Activated T-cell treated with anti-CD3 and anti-CD28 coated beads for 4 hours (primary cell): ENCODE measurements at places on chromosomes 2 and 18.

DNA sequence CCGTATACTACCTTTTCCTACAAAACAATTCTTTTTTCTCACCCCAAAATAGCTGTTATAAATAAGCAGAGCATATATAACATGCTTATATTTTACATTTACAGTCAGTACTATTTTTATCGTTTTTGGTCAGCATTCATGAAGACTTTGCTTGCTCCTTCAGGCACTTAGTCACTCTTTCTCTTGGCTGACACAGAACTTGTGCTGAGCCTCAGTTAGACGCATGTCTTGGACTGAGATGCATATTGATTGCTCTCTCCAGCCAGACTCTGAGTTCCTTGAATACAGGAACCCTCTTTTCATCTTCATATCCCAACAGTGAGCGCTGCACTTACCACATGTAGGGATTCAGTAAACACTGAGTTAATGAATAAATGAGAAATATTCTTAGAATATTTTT is 158.3 kb downstream of the RTN4 start:
- no peak for DNase-seq

DNA sequence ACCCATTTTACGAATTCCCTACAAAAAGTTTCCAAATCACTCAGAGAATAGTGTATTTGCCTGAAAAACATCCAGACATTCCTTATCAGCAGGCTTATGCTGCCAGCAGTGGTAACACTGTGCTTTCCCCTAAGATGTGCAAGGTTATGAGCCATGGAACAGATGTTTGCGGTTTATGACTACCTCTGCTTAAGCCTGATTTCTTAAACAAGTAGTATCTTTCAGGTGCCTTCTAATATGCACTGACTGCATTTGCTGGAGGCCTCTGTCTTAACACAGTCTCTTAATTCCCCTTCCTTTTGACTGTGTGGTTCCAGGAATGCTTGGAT is 54.8 kb downstream of the CDC42EP3 start:
- DNase-seq = no peak

- no peak for DNase-seq
Measured at GRCh38 chr18:54762386-54762785, 65.9 kb upstream of the RAB27B start.

GRCh38 chr2:88167740-88168139 is 2.4 kb upstream of the THNSL2 start:
- DNase-seq = no peak

GRCh38 chr2:119469131-119469530 is 37.5 kb downstream of the TMEM37 start:
- no peak for DNase-seq

DNA sequence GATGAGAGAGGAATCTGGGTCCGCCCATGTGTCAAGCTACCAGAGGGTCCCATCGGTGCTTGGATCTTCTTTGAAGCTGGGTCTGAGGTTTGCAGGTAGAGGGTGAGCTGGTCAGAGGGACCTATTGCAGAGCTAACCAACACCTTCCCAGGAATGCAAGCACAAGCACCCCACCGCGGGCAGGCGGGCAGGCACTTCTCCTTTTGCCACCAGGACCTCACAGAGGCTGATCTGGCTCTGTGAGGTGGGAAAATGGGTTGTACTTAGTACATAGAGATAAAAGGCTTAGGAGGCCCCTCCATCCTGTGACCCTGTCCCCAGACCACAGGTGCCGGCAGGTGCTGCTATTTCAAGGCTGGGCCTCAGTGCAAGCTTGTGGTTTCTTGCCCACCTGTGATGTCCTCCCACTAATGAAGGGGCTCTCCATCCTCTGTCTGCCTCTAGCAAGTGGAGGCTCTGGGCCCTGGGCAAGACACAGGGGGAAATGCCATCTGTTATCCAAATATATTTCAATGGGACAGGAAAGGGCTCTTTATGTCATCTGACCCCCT is 31.4 kb upstream of the IL37 start:
- no peak for DNase-seq

DNA sequence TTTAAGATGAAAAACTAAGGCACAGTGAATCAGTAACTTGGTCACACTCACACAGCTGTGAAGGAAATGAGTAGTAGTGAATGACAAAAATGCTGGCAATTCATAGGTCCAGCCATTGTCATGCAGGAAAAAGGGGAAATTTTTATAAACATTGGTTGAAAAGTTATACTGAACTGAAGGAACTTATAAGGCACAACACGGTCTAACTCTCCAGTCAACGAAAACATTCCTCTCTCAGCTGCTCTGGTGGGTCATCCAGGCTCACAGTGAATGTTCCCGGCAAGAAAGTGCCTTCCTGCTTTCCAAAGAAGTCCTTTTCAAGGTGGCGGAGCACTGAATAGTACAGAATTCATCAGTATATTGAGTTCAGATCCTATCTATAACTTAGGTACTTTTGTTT is 476.1 kb downstream of the DCC start:
- no peak for DNase-seq

- no peak for DNase-seq
Measured at GRCh38 chr2:127388423-127389164, 819 bp upstream of the MAP3K2 start.

DNA sequence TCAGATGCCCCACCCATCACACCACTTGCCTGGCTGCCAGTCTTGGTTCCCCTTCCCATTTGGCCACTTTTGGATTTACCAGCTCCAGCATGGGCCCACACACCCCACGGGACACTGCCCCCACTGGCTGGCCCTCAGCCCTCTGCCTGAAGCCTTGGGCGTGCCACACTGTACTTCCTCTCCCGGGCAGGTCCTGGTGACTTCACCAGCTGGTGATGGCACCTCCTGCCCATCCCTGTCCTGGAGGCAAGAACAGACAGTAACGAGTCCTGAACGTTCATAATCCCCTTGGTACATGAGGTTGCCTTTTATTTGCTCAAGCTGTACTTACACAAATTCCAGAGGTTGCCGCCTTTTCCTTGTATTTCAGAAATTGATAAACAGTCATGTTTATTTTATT is 81.1 kb downstream of the TMEM17 start:
- DNase-seq = no peak

DNA sequence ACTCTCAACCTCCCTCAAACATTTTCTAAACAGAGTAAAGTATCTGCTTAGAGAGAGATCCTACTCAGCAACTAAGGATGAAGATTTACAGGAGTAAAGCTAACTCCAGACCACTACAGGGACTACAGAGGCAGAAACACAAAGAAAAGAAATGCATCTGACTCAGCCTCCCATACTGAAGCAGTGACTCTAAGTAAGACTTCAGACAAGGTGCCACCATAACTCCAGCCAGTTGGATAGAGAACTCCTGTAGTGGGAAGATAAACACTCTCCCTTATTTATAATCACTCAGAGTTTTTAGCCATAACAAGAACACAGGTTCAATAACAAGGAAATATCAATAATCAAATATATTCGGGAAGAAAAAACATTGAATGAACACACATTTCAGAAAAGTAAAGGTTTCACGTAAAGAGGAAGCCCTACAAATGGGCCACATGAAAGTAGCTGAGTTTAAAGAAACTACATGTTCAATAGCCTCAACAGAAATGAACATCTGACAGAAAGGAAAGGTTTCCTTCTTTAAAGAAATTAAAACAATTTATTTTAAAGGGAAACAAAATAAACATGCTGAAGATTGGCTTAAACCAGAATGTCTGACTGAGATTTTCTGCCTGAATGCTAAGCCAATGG is 519.9 kb downstream of the KCNJ3 start:
- no peak for DNase-seq

GRCh38 chr2:78120275-78120674 is 598.1 kb upstream of the LRRTM4 start:
- DNase-seq = no peak

DNA sequence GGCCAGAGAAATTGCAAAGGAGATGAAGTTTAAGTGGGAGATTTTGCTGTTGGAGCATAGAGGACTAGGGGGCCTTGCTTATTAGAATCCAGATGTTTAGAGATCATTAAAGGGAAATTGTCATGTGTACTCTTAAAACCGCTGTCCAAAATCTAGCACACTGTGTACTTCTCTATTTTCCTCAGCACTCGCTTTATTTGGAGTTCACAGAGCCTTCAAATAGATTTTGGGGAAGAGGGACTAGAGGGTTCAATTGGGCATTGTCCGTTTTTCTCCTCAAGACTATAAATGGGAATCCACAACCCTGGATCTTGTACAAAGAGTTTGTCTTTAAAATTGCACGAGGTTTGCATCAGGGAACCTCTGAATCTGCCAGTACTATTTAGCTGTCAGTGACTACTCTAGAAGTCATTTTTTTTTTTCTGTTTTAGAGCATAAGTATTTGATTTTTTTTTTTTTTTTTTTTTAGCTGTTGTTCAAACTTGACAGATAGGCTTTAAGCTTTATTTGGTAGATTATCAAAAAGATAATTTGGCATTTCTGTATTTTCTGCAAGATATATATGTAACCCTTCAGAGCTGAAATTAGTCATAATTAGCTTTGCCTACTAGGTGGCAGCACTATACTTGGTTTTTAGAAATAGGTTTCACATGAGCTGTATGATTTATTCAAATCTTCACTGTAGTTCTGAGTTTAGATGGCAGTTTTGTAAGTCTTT is 14.2 kb downstream of the PMS1 start:
- DNase-seq = no peak
